ENCODE measurements at places on chromosomes 5 and 9.

DNA sequence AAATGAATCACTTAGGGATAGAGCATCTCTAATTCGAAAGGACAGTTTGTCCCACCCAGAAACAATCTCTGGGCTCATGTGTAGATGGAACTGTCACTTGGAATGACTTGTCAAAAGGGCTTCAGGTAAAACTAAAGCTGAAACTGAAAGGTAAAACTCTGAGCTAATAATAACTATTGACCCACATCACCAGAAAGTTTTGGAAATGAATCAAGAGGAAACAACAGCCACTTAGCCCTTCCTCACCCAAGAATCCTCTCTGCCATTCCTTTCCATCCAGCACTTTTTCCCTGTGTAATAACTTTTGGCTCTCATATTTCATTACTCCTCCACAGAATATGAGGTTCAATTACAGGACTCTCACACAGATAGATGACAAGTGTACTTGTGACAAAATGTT lies 14.0 kb upstream of the GLRX start:
- no peak for DNase-seq

DNA sequence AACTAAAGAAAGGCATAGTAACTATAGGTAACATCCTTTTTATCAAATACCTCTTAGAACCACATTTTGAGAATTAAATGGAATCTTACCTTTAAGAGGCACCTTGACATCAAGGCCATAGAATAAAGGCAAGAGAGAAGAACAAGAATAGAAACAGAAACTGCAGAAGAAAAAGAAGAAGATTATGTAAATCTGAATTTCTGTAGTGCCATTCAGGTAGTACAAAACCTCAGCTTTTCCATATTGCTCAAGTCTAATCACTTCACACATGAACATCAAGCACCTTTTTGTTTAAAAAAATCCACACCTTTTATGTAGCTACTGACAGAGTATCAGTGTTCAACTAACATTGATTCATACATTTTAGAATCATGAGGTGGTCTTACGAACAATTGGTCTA lies 91.8 kb upstream of the DPYSL3 start:
- DNase-seq: no peak

DNA sequence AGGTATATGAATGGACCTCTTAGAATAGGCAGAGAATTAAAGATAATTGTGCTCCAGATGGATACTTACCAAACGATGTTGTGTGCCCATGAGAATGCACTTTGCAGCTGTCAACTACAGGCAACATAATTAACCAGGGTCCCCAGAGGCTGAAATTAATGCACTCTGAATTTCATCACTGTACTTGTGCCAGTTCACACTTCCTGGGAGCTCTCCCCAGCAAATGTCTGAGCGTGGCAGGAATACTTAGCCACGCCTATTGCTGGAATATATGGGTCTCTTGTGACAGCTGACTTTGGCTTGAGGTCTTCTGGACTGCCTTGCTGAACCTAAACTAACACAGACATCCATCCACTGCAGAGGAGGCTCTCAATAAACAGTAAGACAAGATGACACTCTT lies 11.9 kb upstream of the C1QTNF2 start:
- no peak for DNase-seq

DNA sequence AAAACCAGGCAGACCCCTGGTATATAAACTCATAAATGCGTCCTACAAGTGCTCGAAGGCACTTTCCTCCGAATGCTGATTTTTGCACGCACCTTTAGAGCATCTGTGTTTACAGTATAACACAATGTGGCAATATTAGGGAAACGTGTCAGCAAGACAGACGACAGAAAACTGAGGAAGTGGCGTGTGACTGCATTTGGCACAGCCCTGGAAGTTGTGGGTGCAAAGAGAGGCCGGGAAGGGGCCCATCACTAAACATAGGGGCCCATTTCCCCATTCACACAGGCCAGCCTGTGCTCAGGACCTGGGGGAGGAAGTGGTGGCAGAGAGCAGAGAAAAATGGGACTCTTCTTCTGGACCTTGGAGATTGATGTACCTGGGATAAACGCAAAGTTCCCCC lies 48.2 kb downstream of the RASGEF1C start:
- DNase-seq: no peak

DNA sequence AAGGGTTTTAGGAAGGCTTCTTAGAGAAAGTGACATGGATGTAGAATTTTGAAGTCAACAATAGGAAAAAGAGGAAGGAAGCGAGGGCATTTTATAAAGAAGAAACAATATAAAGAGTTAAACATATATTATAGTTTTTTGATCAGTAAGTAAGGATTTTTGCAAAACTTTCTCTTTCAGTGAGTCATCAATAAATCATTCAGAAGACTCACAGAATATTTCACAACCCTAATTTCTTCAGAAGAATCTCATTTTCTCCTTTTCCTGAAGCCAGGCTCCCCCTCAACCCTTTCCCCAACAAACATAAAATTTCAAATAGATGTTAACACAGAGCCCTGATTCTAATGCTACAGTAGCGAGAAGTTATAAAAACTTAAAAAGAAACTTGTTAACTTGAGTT lies 4.3 kb upstream of the COX7C start:
- no peak for DNase-seq

GRCh38 chr5:175478384-175479124 lies at the start of gene SFXN1:
Gene SFXN1 (plus strand): TSS chr5:175478560. CDS start chr5:175492104, 13,544 bp downstream.
- peak; percentile 76 for DNase-seq

- no peak for DNase-seq
These were observed 275.1 kb upstream of the PTGER4 start for GRCh38 chr5:40404613-40405012.

DNA sequence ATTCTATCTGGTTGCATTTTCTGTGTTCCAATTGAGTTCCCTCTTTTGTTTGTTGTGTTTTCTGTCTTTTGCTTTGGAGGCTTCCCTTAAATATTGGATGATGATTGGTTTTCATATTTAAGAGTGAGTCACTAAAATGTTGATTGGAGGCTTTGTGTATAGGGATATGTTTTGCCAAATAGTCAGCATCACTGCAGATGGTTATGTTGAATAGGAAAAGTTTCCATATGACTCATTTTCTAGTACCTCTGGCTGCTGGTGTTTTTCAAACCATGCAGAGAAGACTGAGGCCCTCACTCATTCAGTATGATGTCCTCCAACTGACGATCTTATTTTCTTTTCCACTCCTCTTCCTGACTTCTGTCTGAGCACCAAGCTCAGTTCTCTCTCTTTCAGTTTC lies 1290.0 kb downstream of the EFNA5 start:
- no peak for DNase-seq

- DNase-seq: no peak
These were observed 98.3 kb downstream of the NFIB start for GRCh38 chr9:14215614-14216013.

DNA sequence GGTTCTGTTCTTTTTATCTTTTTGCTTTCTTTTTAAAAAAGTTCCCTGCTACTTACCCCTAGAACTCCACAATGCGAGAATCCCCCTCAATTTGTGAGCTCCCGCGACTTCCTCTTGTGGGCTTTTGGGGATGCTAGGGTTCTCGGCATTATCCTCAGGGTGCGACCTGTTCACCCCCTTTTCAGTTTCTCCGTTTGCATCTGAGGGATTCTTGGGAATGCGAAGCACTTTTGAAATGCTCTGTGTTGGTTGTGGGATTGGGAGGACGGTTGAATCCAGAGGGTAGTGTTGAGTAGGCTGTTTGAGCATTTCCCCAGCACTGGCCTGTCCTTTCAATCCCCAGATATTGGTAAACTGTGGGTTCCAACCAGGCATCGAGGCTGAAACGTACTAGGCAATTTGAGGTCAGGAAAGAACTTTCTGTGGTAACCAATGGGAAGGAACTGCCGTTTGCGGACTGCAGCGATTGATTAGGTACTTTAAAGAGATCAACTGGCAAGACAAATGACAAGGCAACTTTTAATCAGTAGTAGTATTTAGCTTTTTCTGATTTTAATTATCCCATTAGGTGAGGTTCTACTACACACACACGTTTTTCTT lies 415 bp downstream of the XRCC4 start:
- DNase-seq: no peak

- DNase-seq: no peak
These were observed 19.1 kb upstream of the ARSI start for GRCh38 chr5:150321784-150322183.

DNA sequence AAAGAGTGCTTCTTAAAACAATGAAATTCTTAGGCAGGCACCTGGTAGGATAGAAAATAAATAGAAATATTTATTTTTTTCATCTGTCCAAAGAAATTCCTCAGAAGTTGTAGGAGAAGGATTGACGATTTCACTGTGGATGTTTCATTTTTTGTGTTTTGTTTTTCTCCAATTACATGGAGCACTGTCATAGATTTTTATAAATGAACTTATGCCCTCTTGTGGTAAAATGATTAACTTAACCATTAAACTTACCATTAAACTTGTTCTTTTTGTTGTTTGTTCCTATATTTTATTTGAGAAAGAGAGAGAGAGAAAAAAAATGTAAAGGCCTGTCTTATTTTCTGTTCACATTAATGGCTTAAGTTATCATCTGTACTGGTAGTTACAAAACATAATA lies 339.2 kb downstream of the PRR16 start:
- DNase-seq: no peak

- no peak for DNase-seq
These were observed 41.9 kb downstream of the TNFAIP8 start for GRCh38 chr5:119397518-119398380.

GRCh38 chr9:136003411-136004218 lies 42.4 kb upstream of the UBAC1 start:
- DNase-seq: no peak

DNA sequence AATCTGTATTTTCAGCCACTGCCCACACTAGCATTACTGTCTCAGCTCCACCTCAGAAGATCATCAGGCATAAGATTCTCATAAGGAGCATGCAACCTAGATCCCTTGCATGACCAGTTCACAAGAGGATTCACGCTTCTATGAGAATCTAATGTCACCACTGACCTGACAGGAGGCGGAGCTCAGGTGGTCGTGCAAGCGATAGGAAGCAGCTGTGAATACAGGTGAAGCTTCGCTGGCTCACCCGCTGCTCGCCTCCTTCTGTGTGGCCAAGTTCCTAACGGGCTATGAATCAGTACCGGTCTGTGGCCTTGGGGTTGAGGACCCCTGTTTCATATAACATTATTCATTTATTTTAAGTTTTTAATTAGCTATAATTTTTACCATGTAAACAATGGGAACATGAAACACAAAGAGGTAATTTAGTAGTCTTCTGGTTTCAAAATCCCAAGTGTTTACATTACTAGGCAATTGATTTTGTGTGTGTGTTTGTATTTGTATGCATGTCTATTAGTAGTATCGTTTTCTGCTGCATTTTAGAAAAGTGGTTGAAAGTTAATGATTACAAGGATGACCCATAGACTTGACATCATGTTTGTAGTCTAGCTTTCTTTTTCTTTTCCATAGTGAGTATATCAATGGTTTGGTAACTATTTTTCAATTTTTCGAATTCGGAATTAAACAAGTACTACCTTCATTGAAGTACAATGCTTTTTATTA lies 159.4 kb downstream of the TENT4A start:
- no peak for DNase-seq

DNA sequence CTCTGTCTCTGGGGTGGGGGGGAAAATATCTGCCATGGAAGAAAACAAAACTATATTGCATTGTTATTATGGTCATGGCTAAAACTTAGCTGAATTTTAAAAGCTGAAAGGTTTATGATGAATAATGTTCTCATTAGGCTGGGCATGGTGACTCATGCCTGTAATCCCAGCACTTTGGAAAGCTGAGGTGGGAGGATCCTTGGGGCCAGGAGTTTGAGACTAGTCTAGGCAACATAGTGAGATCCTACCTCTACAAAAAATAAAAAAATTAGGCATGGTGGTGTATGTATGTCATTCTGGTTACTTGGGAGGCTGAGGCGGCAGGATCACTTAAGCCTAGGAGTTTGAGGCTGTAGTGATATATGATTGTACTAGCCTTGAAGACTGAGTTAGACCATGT lies 44.5 kb downstream of the IPO11 start:
- DNase-seq: no peak

- DNase-seq: no peak
These were observed 347.6 kb downstream of the PTPRD start for GRCh38 chr9:10265153-10265631.

DNA sequence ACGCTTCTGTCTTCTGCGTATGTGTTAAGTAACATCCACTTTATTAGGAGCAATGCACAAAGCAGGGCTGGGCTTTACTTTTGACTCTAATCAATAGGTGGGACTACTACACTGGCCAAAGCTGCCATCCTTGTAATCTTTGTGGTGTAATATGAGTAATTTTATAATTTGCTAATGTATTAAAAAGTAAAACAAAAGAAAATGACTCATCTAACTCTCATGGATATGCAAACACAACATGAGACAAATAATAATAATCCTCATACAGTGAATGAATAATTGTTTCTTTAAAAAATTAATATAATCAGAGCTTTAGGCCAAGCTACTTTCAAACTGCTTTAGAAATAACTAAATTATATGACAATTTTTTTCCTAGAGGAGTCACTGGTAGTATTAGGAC lies 90.7 kb downstream of the NR3C1 start:
- DNase-seq: no peak

DNA sequence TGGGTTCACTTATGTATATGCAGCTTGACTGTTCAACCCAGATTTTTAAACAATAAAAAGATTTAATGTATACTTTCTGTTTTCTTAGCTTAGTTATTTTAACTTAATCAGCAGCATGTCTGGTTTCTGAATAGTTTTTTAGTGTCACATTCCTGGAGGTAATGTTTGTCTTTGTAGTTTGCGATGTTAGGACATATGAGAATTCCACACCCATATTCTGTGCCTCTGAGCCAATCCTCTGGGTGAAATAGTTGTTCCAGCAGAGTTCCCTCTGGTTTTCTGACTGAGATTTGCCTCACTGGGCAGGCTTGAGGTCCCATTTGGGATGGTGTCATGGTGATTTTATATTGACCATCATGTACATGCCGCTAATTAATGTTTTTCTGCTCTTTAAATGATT lies 48.6 kb downstream of the INIP start:
- no peak for DNase-seq

DNA sequence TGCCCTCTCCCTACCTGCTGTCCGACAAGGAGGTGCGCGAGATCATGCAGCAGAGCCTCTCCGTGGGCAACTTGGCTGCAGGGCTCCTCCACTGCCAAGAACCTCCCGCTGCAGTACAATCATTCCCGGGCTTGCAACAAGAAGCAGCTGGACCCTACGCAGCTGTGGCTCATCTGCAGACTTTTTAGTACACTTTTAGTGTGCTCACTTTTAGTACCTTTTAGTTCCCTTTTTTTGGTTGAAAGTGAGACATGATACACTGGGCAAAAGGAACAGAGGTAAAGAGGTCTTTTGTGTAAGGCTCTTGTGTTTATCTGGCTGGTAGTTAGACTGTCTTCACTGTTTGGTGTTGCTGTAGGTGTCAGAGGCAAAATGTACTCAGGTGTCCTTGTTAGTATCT lies 58.1 kb upstream of the SPTLC1 start:
- DNase-seq: no peak

GRCh38 chr5:145917288-145917687 lies 19.1 kb upstream of the SH3RF2 start:
- DNase-seq: no peak

DNA sequence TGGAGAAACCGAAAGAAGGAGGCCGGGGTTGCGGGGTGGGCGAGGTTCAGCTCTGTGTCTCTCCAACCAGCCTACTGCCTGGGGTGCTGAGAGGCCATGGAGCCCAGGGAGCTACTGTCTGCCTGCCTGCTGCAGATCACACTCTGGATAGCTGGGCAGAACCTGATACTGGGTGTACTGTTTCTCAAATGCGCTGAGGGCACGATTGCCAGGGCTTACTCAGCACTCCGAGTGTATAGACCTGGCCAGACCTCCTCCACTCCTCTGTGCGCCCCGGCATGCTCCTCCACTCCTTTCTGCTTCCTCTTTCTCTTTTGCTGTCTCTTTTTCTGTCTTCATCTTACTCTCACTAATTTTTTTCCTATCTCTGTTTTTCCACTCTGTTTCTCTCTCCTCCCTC lies 215.1 kb downstream of the PAPPA start:
- no peak for DNase-seq

- DNase-seq: no peak
These were observed 55.2 kb upstream of the TMEM215 start for GRCh38 chr9:32728181-32728580.

All from prostate gland (tissue), 2 donors.